CD4-positive, alpha-beta T cell treated with Interleukin-15 for 1 hour (primary cell): ENCODE measurements at places on chromosomes 5 and 9.

GRCh38 chr9:69760278-69760610 lies 433 bp upstream of the PTAR1 start:
- DNase-seq: no peak

GRCh38 chr9:36336131-36336907 lies 63.8 kb downstream of the RNF38 start:
- no peak for DNase-seq

DNA sequence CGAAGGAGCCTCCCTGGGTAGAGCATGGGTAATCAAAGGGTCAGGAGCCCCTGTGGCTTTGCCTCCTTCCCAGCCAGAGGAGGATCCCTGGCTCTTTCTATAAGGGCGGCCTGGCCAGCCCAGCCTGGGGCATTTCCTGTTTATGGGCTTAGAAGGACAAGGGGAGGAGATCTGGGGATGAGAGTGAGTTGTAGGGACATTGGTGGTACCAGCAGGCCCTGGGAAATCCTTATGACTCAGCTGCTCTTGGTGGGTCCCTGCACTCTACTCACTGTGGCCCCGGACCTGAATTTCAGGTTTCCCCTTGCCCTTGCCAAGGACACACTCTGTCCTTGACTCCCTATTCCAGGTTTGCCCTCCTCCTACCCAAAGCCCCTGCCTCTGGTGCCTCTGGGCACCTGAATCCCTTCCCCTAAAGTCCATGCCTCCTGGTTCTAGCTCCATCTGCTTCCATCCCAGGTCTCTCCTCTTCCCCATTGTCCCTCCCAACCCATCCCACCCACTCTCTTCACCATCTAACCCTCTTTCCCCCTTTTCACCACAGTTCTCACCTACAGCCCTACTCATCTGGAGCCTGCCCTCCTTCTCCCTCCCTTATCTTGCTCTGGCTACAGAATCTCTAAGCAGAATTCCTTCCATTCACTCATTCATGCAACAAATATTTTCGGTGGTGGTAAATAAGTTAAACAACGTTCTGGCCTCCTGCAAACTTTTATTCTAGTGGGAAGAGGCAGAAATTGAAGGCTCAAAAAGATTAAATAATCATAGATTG lies 34.9 kb downstream of the PCDH1 start:
- no peak for DNase-seq

- DNase-seq: no peak
Observed at GRCh38 chr5:125199968-125200865, 453.8 kb upstream of the ZNF608 start.

- DNase-seq: no peak
Observed at GRCh38 chr5:126954981-126955380, 75.4 kb downstream of the MARCHF3 start.

DNA sequence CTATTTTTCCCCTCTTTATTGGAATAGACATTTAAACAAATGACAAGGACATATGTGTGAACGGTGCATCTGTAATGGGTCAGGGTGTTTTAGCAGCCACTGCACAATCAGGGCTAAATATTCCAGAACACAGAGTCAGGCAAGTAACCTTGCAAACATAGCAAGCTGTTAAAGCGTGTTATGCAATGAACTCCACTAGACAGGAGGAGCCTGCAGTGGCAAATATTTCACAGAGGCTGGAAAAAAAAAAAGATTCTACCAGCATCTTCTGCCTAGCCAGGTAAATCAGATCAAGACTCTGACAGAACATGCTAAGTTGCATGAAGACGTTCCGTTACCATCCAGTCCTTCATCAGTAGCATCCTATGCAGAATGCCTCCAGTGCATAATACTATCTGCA lies 171.8 kb downstream of the SEMA5A start:
- no peak for DNase-seq

GRCh38 chr9:133938753-133939152 lies 53.4 kb downstream of the VAV2 start:
- DNase-seq: no peak

DNA sequence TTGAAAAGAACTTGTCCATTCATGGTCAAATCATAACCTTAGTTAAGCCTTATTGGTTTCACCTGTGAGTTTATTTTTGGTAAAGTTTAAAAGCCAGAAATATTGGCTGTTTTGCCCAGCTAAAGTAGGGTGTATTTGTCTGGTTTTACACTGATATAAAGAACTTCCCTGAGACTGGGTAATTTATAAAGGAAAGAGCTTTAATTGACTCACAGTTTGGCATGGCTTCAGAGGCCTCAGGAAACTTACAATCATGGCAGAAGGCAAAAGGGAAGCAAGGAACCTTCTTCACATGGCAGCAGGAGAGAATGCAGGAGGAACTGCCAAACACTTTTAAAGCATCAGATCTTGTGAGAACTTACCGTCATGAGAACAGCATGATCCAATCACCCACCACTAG lies 55.3 kb downstream of the JAKMIP2 start:
- DNase-seq: no peak

DNA sequence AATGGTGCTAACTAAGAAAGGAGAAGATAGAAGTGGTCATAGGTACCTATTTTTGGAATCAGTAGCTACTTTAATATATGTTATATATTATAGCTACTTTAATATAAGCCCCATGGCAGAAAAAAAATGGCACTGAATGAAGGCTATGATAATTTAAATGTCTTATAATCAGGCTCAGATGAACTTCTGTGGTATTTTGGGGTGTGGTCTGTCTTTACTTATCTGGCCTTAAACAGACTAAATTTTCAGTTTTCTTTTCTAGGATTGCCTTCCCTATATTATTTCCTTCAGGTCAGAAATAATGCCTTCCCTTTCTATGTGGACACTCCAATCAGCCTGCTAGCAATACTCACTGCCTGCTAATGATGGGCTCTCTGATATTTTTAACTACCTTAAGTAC lies 292.3 kb downstream of the SLF1 start:
- no peak for DNase-seq

DNA sequence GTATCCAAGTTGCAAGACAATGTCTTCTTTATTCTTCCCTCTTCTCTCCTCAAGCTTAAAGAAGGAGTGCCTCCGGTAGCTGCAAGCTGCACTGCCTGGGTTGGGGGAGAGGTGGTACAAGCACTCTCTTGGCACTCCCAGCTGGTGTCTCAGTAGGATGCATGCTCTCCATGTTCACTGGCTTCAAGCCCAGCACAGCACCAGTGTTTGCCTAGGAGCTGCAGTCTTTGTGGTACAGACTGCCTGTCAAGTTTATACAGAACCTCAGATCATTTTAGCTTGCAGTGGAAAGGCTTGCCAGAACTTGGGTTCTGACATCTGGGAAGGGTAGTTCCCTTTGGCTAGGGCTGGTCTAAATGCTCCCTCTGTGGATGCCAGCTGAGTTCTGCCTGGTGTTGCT lies 505.6 kb downstream of the MAN2A1 start:
- no peak for DNase-seq

- no peak for DNase-seq
Observed at GRCh38 chr5:86565197-86565789, 52.4 kb upstream of the COX7C start.

DNA sequence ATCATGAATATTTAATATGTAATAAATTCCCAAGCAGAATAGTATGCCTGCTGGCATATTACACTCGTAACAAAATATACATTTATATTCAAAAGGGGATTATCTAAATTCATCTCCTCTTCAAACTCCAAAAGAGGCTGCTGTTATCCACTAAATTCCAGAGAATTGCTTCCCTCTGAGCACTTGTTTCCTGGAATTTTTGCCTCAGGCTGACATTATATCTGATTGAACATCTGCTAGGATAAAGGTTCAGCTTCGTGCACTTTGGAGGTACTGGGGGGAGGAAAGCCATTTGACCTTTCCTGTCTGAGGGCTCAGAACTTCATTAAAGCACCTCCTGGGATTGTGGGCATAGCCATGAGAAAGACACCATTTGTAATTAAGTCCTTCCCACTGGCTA lies 4.3 kb upstream of the HAPLN1 start:
- DNase-seq: no peak

- no peak for DNase-seq
Observed at GRCh38 chr5:139404484-139404840, 573 bp upstream of the SPATA24 start.

GRCh38 chr5:157059891-157060290 lies 975 bp upstream of the HAVCR1 start:
- DNase-seq: no peak

- no peak for DNase-seq
Observed at GRCh38 chr9:21549251-21549765, 67.2 kb upstream of the IFNE start.
